ENCODE measurements at places on chromosomes 3 and 15.

GRCh38 chr3:141793476-141794260 is 30.5 kb downstream of the GRK7 start:
- no peak for DNase-seq

DNA sequence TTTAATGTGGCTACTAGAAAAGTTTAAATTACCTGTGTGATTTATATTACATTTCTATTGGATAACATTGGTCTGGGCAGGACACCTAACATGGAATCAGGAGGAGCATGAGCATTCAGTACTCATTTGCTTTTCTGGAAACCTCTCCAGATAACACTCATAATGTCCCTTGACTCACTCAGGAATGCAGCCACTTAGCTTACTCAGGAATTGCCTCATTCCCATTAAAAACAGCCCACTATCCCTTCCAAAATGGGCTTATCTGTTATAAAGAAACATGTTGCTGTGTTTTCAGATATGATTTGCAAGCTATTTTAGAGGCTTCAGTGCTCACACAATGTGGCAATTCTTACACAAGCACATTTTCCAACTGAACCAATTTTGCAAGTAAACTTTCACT is 17.1 kb downstream of the GBE1 start:
- DNase-seq, result no peak

DNA sequence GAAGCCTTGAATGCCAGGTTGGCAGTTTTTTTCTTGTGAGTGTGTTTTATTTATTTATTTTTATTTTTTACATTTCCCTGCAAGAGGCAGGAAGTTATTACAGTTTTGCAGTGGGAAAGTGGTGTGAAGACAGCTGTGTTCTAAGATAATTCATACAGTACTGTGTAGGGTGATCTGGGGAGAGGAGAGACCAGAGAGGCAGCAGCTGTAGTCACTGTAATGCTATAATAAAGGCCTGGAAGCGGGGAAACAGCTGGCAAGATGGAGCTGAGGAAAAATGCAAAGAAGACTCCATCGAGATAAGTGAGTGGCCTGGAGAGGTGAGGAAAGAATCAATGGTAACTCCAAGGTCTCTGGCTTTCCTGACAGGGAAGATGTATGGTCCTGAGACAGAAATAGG is 23.1 kb downstream of the CNTN3 start:
- no peak for DNase-seq

DNA sequence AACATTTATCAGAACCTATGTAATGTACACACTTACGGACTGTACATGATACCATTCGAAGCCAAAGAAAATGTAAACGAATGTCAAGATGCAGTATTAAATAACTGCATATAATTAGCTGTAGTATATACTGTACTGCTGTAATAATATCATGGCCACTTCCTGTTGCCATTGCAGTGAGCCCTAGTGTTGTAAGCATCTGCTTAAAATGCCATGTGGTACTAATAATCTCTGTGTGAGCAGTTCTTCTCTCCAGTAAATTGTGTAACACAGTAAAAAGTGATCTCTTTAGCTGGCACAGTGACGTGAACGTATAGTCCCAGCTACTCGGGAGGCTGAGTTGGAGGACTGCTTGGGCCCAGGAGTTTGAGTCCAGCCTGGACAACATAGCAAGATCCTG is 8.6 kb downstream of the SPG11 start:
- no peak for DNase-seq

DNA sequence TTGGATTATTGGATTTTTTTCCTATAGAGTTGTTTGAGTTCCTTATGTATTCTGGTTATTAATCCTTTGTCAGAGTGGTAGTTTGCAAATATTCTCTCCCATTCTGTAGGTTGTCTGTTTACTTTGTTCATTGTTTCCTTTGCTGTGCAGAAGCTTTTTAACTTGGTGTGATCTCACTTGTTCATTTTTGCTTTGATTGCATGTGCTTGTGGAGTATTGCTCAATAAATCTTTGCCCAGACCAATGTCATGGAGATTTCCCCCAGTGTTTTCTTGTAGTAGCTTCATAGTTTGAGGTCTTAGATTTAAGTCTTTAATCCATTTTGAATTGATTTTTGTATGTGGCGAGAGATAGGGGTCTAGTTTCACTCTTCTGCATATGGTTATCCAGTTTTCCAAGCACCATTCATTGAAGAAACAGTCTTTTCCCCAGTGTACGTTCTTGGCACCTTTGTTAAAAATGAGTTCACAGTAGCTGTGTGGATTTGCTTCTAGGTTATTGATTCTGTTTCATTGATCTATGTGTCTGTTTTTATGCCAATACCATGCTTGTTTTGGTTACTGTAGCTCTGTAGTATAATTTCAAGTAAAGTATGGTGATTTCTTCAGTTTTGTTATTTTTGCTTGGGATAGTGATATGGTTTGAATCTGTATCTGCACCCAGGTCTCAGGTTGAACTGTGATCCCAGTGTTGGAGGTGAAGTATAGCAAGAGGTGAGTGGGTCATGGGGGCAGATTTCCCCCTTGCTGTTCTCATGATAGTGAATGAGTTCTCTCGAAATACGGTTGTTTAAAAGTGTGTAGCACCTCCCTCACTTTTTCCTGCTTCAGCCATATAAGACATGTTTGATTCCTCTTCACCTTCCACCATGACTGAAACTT is 46.1 kb upstream of the TNFSF10 start:
- no peak for DNase-seq

- DNase-seq, result no peak
Measured at GRCh38 chr3:147544290-147544689, 135.1 kb downstream of the ZIC1 start.

- no peak for DNase-seq
Measured at GRCh38 chr3:159649951-159650350, 338.7 kb upstream of the IL12A start.

DNA sequence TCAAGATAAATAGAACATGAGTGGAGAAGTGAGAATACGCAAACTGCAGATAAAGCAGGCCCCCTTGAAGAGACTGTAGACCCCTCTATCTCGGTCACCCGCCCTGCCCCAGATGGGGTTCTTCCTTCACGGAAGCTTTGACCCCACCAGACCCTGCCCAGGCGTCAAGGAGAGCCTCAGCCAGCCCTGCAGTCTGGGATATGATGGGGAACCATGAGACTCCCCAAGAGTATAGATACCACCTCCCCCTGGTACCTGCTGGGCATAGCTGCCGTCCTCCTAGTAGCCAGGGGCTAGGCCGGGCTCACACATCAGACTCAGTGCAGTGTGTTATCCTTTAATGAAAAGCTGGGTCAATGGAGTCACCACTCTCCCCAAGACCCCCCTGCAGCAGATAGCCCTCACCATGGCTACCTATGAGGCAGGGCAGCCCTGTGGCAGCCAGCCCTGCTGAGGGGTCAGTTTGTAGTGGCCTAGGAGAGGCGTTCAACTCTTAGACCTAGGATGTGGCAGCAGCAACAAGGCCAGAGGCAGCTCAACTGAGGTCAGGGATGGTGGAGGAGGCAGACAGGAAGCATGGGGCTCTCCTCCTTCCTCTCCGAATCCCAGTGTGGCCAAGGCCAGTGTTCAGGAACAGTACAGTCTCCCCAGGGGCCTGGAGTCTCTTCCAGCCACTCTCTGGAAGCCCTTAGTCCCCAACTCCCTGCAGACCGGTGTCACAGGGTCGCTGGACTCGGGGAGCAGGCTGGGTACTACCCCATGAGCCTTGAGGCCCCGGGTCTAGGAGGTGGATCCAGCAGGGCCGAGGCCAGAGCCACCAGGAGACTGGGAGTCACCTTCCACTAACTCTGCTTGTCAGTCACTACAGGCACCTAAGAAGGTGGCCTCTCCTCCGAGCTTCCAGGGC is 26.1 kb downstream of the PLXNB1 start:
- DNase-seq, result no peak

GRCh38 chr3:194364652-194365434 is 4.7 kb downstream of the LRRC15 start:
- peak; percentile 87 for DNase-seq

GRCh38 chr3:150733373-150733935 is 29.5 kb downstream of the SIAH2 start:
- DNase-seq, result no peak

- no peak for DNase-seq
Measured at GRCh38 chr3:101703169-101703568, 16.7 kb upstream of the RPL24 start.

DNA sequence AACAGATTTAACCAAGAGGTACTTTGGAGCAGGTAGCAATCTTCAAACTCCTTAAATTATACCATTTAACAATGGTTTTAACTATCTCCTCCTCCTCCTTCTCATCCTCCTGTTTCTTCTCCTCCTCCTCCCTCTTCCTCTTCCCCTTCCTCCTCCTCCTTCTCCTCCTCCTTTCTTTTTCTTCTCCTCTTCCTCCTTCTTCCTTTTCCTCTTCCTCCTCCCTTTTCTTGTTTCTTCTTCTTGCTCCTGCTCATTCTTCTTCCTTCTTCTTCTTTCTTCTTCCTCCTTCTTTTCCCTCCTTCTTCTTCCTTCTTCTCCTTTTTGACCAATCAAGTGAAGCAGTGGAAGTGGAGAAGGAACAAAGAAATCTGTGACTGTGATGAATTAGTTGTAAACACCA is 14.1 kb downstream of the PATL2 start:
- no peak for DNase-seq

- DNase-seq, result no peak
Measured at GRCh38 chr3:9195390-9195789, 54.1 kb downstream of the SRGAP3 start.

GRCh38 chr3:186976837-186977750 is 46.8 kb downstream of the ST6GAL1 start:
- no peak for DNase-seq

GRCh38 chr3:123048480-123049237 is 18.2 kb upstream of the PDIA5 start:
- no peak for DNase-seq

- no peak for DNase-seq
Measured at GRCh38 chr3:175518459-175518858, 659.3 kb downstream of the NAALADL2 start.

- DNase-seq, result no peak
Measured at GRCh38 chr3:42205800-42206514, 60.0 kb downstream of the CCK start.

- DNase-seq, result no peak
Measured at GRCh38 chr3:72373139-72373538, 475.1 kb downstream of the SHQ1 start.

DNA sequence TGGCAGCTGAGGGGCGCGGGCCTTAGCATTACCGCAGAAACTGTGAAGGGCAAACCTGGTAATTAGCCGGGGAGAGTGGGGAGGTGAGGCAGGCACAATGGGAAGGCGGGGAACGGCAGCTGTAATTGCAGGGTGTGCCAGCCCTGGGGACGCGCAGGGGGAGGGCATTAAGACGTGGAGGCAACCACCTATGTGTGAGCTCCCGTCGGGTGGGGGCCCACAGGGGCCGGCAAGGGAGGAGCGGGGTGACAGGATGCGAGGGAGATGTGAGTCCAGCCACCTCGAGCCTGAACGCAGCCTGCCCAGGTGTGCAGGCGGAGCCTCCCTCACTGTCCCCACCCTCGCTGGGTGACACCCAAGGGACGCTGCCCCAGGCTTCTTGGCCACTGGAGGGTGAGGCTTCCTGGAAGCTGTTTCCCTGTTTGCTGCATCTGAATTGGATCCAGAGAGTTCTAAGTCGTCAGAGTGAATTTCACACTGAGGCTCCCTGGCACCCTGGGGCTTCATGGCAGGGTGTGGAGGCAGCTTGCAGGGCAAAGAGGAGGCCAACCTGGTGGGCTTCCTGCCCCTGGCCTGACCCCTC is 130.6 kb upstream of the MEF2A start:
- DNase-seq, result peak; percentile 61

GRCh38 chr3:68740087-68740486 is 192.3 kb downstream of the TAFA4 start:
- no peak for DNase-seq

DNA sequence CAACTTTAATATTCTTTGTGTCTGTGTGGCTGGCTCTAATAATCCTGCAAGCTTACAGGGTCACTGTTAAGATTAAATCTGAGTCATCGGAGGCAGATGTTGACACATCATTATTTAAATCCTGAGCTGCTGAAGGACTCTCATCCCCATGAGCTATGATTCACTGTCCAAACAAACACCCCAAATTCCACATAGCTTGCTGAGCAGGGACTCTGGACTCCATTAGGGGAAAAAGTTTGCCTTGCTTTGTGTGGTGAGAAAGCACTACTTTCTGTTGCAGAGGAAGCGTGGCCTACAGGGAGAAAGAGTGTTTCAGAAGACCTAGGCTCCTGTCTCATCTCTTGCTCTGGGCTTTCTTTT is 213.7 kb downstream of the PDCD6IP start:
- peak; percentile 43 for DNase-seq

GRCh38 chr3:14484741-14485140 is 55.4 kb downstream of the GRIP2 start:
- DNase-seq, result no peak

GRCh38 chr15:81152799-81153198 is 18.7 kb downstream of the CFAP161 start:
- no peak for DNase-seq

GRCh38 chr3:58038675-58039292 is 30.6 kb downstream of the FLNB start:
- DNase-seq, result peak; percentile 16

GRCh38 chr3:27521179-27521871 is 37.1 kb upstream of the SLC4A7 start:
- no peak for DNase-seq

GRCh38 chr3:55014081-55014480 is 86.2 kb upstream of the LRTM1 start:
- DNase-seq, result no peak

Measured in NCI-H345 (cell line).